Effector memory CD8-positive, alpha-beta T cell (primary cell): ENCODE measurements at places on chromosomes 3 and 15.

- DNase-seq, result no peak
These were observed 219.5 kb downstream of the EPHB1 start for GRCh38 chr3:135014566-135014965.

- no peak for DNase-seq
These were observed 263.8 kb downstream of the TBC1D5 start for GRCh38 chr3:17478673-17479072.

DNA sequence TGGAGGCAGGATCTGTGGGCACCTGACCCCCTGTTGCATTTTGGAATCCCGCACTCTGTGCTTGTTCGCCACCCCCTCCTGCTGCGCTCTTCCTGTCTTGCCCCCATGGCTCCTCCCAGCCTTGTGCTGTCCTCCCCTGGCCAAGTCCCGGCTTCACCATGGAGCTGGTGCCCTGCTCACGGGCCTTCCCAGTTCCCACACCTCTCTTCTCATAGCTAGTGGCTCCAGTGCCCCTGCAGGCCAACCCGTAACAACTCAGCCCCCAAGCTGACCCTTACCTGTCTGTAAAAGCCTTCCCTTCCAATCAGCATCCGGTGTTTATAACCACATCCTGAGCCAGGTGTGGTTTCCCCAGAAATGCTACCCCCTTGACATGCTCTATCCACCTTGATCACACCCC lies 407.7 kb upstream of the C2CD4B start:
- DNase-seq, result no peak

GRCh38 chr3:120443626-120444123 lies 7.1 kb downstream of the FSTL1 start:
- DNase-seq, result no peak

GRCh38 chr3:121411523-121411922 lies 134.3 kb downstream of the POLQ start:
- no peak for DNase-seq
